ENCODE measurements at places on chromosomes 3 and 15.

DNA sequence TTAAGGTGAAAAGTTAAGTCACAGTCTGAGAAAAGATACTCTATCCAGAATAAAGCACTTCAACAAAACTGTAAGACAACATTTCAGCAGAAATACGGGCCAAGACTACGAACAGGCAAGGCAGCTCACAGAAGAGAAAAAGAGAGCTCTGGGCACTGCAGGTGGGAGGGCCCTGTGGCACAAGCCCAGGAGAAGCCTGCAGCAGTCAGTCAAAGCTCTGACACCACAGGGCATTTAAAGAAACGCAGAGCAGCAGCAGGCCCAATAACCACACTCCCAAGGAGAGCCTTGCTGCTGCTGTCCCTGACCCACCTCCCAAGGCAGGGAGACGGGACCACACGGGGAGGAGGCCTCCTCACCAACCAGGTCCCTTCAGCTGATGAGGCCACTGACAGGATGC lies 19.2 kb downstream of the CHSY1 start:
- no peak for DNase-seq

DNA sequence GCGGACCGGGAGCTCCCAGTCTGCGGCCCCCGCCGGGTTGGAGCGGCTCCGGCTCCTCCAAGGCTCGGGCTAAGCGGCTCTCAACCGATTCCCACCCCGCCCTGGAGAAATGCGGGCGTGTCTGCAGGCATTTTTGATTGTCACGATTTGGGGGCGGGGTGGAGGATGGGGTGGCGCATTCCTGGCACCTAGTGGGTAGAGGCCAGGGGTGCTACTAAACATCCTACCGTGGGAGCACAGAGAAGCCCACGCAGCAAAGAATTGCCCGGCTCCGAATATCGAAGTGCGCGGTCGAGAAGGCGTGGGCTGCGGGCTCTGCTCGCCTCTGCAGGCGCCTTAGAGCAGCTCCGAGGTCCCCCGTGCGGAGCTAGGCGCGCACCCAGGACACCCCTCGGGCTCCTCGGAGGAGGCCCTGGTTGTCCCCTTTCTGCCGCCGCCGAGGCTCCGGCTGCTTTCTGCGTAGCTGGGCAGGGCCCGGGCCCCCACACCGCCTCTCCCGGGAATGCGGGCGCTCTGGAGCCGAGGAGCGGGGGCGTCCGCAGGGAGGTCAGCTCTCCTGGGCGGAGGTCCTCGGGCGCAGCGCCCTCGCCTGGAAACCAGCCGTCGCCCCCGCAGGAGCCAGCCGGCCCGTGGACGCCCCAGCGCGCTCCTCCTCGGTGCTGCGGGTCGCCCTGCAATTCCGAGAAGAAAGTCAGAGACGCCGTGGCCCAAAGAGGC lies 16.5 kb upstream of the LAMP3 start:
- peak; percentile 62 for DNase-seq

- DNase-seq, result no peak
Measured at GRCh38 chr15:56699743-56700142, 33.6 kb downstream of the ZNF280D start.

DNA sequence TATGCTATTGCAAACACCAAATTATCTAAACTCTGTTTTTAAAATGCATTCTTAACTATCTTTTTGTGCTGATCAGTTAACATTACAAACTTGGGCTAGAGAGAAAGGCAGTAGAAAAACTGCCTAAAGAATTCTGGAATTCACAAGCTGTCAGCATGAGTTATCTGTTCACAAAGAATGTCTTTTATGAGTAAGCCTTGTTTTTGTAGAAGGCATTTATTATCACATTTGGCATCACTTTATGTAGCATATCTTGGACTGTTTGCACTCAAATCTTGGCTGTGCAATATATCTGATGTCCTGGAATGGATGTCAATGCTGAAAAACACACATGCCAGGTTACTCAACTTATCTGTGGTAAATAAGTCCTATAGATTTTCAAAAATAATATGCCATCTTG lies 15.5 kb upstream of the BCHE start:
- no peak for DNase-seq

GRCh38 chr3:13718000-13718399 lies 161.9 kb downstream of the WNT7A start:
- DNase-seq, result no peak

- DNase-seq, result no peak
Measured at GRCh38 chr15:23067416-23067815, 28.0 kb upstream of the TUBGCP5 start.

DNA sequence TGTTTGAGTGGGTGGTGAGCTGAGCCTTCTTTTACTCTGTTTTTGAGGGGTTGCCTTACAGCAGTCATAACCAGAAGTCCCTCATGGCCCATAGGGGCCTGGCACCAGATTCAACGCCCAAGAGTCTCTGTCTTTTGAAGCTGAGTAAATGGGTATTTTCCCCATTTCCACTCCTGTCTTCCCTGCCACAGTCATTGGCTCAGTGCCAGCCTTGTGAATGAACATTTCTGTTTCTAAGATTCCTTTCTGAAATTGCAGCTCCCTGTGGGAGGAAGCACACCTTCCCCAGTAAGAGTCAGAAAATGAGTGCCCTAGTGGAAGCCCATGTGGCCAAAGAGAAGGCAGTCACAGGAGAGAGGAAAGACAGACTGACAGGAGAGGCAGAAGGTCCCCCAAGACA lies 43.7 kb upstream of the POLR2M start:
- DNase-seq, result no peak

DNA sequence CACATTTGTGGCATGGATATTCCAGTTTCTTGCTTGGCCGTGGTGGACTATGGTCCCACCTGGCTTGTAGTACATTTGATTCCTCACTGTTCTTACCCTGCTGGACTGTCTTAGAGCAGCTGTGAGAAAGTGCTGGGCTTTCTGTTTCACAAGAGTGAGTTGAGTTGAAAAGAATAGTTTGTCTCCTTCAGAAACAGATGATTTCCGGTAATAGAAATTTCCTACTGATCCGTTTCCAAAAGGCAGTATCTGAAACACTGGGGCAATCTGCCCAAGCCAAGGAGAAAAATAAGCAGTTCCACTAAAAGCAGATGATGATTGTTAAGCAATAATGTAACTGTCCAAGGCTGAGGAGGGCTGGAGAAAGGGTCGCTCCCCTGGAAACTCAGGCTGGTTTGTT lies 96.0 kb downstream of the SUCLG2 start:
- no peak for DNase-seq

DNA sequence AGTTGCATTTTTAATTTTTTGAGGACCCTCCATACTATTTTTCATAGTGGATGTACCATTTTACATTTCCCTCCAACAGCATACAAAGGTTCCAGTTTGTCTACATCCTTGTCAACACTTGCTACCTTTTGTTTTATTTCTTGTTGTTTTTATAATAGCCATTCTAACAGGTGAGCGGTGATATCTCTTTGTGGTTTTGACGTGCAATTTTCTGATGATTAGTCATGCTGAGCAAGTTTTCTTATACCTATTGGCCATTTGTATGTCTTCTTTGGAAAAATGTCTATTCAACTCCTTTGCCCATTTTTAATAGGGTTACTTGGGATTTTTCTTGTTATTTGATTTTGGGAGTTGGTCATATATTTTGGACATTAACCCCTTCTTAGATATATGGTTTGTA lies 187.0 kb downstream of the CDIN1 start:
- no peak for DNase-seq

DNA sequence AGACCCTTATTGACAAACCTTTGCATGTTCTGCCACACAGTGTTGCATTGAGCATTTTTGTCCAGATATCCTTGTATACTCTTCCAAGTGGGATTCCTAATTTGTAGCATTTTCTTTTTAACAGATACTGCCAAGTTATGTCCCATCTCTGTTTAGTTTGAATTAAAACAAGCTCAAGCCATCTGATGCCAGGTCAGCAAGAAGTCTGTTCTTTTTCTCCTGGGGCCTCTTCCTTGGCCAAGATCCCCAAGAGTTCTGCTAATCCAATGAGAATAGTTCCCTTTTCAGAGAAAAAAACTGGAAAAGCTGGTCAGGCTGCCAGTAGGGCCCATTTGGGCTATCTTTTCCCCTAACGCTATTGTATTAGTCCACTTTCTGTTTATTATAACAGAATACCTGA lies 29.8 kb downstream of the GLDN start:
- no peak for DNase-seq

DNA sequence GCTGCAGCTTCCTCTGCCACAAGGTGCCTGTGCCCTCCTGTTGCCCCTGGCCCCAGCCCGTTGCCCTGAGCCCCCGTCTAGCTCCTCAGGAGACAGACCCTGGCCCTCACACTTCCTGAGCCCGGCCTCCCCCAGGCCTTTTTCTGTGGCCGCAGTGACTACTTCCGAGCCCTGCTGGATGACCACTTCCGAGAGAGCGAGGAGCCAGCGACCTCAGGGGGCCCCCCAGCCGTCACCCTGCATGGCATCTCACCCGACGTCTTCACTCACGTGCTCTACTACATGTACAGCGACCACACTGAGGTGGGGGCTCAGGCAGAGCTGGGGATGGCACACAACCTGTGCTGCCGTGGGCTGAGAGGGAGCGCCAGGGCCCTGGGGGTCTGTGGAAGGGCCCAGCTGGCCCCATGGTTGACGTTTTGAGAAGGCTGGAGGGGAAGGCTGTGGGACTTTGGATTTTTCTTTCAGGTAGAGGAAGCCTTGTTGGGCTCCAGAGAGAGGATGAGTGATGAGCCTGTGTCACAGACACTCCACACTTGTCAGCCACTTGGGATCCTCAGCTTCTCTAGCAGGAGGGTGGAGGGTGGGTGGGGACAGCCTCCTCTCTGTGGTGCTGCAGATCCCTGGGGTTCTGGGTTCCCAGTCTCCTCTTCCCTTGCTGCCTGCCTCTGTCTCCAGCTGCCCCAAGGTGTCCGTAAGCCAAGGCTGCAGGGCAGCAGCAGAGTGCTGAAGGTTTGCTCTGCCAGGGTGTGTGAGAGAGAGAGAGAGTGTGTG lies 5.0 kb downstream of the ABTB1 start:
- no peak for DNase-seq

DNA sequence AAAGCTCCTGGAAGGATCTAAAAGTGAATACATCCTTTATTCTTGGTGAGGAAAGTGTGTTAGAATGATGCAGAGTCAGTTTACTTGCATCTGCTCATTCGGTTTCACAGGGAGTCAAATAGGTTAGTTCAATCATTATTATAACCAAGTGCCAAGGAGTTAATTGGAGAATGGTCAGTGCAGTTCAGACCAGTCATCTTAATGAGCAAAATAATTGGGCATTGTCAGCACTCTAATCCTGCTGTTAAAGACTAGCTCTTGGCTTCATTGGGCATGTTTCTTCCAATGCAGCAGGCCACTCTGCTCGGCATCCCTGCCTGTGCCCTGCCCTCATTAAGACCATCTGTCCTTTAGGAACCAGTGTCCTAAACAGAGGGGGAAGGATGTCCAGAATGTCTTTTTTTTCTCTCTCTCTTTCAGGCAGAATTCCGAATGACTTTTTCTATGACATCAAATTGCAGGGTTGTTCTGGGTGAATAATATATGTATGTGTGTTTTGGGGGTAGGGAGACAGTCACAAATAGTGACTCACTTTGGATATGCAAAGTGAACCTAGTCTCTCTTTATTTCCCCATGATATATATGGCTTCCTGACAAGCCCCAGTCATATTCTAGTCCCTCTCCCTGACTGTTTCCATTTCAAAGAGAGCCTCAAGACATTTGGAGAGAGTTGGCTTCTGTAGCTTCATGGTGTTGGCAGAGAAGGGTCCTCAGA lies 205.4 kb upstream of the TRIM42 start:
- no peak for DNase-seq

DNA sequence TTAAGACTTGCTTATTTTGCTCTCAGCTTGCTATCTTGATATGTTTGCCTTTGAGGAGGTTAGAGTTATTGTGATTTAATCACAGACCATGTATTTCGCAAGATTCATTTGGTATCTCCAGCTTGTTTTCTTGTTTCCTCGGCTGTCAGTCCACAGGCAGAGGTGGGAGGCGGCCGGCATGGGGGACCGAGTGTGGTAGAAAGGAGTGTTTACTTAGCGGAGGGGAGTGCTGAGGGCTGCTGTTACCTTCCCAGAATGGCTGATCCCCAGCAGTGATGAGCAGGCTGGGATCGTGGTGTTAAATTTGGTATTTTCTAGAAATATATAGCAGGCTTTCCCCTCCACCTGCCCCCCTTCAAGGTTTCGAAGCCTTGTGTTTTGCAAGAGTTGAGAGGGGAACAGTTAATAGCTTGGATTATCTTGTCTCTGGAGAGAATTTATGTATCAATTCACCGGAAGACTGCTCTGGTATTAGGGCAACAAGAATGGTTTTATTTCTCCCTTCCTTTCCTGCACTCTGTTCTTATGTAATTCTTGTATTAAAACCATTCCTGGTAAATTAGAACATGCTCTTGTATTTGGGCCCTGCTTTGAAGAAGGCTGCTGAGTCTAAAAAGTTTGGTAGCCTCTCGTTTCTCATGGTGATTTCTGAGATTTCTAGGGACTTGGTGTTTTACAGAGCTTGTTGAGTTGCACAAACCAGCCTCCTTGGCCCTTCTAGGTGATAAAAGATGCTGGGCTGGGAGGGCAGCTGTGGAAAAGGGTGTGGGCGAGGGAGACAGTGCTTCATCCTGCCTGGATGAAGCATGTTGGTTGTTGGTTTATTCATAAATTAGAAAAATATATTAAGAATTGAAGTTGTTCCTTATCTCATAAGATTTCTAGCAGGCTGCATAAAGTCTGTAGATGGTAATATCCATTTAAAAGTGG lies 151.4 kb downstream of the IGF1R start:
- no peak for DNase-seq

DNA sequence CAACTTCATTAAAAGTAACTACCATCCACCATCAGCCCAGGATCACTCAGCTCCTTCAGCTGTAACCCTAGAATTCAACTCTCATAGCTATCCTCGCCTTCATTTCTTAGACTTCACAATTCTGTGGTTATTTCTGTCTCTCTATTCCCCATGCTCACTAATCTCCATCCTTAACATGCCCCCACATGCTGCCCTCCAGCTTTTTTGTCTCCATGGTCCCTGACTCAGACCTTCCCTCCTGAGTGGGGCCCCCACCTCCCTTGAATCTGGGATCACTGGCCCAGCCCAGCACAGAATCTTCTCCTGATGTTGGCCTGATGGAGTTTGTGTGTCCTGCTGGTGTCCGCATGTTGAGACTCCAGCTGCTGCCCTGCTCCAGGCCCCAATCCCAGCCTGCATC lies 41.7 kb downstream of the CHST14 start:
- no peak for DNase-seq

DNA sequence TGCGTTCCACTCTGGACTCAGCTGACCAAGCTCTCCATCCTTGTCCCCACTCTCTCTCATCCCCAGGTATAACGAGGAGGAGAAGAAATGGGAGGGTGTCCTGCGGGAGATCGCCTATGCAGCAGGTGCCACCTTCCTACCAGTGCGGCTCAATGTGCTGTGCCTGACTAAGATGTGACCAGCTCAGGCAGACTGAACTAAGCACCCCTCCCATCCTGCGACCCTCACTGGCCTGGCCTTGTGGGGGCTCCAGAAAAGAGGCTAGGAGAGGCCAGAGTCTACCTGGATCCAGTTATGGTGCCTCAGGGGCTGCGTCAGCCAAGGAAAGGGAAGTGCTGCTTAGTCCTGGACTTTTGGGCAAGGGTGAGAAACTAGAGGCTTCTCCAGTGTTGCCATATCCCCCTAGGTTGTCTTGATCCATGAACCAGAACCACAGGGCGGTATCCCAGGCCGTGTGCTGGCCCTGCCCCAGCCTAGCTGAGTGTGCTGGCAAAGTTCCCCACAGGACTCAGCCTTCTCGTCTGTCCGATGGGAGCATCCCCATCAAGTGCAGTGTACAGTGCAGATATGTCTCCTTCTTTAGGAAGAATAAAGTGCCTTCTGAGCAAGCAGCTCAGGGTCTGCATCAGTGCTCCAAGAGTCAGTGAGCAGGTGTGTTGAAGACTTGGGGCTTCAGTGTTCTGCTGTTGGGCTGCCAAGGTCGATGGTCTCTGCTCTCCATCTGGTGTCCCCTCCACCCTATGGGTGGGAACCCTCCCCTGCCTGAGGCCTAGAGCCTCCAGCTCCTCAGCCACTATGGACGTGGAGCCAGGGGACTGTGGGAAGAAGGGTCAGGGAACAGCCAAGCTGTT lies 6.7 kb downstream of the KLHL40 start:
- no peak for DNase-seq
